ENCODE measurements at places on chromosomes 1 and 21.
A peak's percentile ranks its signal among the peaks of the same experiment; 100 is the strongest.

GRCh38 chr1:27940297-27940696, 5.5 kb downstream of the SMPDL3B start:
- DNase-seq: peak; percentile 39

DNA sequence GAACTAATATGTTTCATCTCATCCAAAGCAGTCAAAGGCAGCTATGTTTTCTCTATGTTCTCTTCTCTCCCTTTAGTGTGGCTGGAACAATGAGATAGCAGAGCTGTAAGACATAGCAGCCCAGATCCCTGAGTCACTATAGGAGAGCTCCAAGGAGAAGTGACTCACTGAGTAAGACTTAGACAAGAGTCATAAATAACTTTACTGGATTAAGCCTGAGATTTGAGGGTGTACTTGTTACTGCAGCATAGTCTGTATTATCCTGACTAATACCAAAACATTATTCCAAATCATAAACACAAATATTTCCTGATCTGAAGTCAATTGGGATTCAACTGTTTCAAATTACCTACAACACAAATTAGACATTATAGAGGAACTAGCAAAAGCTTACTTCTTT, 3.9 kb downstream of the KRTAP19-8 start:
- no peak for DNase-seq

DNA sequence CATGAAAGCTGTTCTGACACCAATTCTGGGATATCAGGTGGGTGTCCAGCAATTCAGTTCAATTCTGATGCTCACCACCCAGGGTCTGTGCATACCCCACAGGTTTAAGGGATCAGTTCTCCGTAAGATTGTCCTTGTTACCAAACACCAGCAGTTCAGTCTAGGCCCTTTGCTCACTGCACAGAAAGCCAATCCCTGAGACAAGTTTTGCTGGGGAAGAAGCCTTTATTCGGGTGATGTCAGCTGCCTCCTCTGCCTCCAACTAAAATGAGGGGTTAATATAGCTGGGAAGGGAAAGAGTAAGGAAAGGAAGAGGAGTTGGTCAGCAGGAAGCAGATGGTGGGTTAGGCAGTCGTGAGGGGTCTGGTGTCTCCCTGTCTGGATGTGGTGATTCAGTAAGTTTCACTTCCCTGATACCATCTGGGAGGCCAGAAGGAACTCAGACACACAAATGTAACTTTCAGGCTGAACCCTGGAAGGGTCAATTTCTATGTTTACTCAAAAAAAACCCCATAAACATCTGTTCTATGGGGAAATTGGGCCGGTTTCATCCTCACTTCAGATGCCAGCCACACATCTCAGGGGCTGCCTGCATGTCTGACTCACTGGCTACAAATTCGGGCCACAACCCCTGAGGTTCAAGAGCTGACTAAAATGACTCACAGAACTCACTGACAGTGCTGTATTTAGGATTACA, 83.3 kb upstream of the PGBD5 start:
- DNase-seq: no peak

DNA sequence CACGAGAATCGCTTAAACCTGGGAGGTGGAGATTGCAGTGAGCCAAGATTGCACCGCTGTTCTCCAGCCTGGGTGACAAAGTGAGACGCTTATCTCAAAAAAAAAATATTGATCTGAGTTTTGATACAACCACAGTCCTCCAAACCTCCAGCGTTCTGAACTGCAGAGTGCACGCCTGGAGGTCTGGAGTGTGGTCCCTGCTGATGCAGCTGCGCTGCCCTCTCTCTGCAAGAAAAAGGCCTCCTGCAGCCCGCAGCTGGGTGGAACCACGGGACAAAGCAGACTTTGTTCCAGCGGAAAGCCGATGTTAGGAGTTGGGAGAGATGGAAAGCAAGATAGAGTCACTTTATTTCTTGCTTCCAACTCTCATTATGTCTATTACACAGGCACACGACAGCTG, 144.9 kb upstream of the SOD1 start:
- DNase-seq: no peak

DNA sequence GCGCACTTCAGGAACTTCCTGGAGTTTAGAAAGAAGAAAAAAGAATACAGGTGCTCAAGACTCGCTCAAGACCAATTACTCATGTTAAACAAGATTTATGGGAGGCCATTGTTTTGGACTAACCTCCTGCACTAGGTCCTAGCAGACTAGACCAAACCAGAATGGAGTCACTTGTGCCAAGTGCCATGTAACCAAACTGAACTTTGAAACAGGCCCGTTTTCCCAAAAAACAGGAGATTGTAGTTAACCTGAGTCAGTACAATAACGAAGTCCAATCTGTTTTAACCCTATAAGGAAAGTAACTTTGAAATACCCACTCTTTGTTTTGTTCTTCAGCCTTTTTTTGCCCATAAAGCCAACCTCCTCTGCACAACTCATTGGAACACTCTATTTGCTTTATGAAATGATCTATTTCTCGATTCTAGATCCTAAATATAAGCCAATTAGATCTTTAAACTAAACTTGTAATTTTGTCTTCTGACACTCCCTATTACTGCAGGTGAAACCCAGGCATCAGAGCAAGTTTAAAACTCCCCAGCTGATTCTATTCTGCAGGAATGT, 695 bp upstream of the NTPCR start:
- no peak for DNase-seq

DNA sequence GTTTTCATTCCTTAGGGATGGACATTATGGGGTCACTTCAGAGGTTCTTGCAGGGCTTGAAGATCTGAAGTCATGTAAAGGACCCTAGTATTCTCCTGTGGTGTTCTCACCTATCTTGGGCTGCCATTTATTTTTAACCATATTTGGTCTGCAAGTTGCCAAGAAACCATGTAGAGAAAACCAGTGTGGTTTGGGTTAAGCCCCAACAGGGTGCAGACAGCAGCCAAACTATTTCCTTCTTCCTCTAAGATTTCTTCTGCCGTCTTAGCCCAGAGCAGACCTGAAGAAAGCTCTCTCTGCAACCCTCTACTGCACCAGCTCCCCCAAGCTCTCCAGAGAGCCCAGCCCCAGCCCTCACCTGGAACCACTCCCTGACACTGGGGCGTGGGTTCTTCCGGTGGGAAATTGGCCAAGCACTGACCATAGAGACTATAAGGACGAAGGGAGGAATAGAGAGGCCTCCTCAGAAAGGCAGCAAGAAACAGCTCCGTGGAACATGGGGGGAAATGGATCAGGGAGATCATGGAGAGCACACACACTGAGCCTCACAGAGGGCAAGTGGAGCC, 136.6 kb downstream of the SYF2 start:
- DNase-seq: no peak

GRCh38 chr1:6859415-6860343, 74.4 kb downstream of the CAMTA1 start:
- DNase-seq: no peak

DNA sequence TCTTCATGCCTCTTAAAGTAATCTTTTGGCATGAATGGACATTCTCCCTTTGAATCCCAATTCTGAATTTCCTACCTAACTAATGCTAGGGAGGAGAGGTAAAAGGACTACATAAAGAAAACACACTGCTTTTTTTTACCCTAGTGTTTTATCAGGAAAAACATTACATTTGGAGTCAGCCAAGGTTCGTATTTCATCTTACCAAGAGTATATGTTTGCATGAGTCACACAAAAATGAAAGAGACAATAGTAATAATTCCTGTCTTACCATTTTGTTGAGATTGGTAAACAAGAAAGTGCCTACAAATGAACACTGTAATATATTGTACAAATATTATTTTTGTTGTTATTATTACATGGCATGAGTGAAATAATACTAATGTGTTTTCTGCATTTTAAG, 112.9 kb upstream of the WARS2 start:
- DNase-seq: no peak

DNA sequence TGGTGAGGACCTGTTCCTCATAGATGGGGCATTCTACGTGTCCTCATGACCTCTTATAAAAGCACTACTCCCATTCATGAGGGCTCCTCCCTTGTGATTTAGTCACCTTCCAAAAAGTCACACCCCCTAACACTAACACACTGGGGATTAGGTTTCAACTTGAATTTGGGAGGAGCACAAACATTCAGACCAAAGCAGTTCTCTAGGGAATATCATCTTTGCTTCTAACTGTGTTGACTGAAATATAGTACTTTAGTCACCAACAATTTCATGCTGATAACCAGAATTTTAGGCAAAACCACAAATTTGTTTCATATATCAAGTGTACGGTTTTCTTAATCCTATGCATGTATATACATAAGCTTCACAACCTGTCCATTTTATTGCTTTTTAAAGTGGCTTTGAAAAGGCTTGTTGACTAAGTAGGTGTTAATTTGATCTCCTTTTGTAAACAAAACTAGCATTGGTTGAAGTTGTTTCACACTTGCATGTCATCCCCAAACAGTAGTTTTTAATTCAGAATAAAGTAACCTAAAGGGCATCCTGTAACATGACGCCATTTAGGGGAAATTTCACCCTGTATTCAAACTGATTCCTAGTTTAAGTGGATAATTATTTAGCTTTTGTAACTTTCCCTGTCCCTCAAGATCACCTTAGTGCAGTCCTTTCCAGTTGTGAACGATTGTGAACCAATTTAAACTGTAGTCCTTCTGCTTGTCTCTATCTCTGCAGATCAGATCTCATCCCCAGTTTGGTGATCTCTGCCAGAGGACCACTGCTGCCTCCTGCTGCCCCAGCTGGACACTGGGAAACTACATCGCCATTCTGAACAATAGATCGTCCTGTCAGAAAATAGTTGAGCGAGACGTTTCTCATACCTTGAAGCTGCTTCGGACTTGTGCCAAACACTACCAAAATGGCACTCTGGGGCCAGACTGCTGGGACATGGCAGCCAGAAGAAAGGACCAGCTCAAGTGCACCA, 141.1 kb downstream of the TLR5 start:
- DNase-seq: no peak

GRCh38 chr1:84352298-84353106, 45.8 kb upstream of the DNASE2B start:
- no peak for DNase-seq

- DNase-seq: no peak
Observed at GRCh38 chr1:113538225-113538624, 147.9 kb downstream of the MAGI3 start.

DNA sequence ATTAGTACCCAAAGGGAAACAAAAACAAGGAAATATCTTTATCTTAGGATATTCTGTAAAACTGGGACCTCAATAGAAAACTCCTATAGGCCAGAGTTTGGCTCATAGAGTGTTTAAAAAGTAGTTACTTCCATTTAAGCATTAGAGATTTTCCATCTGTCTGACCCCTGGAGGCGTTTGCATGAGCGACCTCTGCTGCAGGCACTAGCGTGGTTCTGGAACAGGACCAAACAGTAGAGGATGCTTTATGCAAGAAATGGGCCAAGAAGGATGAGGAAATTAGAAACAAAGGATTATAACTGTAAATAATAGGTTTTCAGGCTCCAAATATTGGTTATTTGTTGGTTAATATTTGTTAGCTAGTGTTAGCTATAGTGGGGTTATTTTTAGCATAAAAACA, 5.7 kb downstream of the ZBTB40 start:
- no peak for DNase-seq

GRCh38 chr1:172776071-172776470, 117.2 kb downstream of the FASLG start:
- DNase-seq: no peak

- DNase-seq: no peak
Observed at GRCh38 chr1:239570878-239571277, 184.5 kb downstream of the CHRM3 start.

DNA sequence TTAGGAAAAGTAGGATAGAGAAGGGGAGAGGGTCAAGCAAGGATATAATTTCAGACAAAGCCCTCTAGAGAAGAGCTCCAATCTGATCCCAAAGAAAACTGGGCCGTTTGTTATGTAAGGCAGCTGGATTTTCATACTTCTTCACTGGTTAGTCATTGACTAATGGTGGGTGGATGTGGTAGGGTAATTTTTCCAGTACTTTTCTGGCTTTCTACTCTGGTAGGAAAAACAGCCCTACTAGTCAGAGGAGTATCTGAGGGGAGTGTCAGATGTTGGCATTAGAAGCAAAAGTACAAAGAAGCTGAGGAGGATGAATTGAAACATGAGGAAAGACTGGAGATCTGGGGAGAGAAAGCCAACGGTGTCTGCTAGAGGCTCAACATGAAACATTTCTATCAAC, 145.3 kb downstream of the TNFSF18 start:
- DNase-seq: no peak

DNA sequence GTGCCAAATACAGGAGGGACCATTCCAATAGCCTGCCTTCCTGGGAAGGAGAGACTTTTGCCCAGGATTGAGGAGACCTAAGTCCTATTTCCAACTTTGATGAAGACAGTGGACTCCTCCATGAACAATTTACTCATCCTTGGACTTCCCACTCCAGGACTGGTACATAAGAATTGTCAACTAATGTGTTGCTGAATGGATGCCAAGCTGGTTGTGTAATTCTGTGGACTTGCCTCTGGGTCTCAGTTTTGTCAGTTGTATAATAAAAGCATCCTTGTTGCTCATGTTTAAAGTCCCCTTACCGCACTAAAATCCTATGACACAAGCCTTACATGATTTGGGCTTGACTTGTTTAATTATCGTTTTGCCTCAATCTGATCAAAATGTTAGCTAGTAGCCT, 13.2 kb upstream of the ZP4 start:
- no peak for DNase-seq

DNA sequence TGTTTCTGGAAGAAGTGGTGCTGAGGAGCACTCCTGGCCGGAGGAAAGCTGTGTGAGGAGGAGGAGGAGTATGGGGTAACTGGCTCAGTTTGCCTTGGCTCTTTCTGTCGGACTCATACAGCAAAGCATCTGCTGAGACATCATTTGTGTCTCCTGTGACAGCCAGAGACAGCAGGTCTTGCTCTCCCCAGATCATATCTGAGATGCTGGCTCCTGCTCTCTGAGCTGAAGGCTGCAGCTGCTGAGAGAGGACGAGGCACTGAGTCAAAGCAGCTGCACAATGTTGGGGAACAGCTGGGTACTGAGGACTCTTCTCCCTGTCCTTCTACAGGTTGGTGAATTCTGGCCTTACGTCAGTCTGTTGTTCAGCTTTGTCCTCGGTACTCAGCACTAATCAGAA, 14.3 kb downstream of the OR2B11 start:
- no peak for DNase-seq

DNA sequence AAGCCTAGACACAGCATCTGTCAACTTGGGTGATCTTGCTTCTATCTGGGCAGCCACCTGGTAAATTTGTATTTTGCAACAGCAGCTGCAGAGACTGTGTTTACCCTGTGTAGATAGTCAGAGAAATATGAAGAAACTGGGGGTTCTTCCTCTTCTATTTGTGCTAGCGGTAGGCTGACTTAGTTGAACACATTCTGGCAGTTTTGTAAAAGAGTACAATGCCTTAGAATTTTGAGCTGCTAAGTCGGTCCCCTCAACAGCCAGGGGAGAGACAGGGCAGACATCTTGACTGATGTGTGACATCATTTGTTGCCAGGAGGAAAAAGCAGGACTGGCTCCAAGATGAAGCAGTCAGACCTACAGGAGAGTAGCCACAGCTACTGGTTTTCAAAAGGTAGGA, 53.7 kb downstream of the KCNJ6 start:
- DNase-seq: no peak

- DNase-seq: no peak
Observed at GRCh38 chr1:151763990-151764389, 694 bp upstream of the MRPL9 start.

GRCh38 chr1:230972855-230973271, 5.8 kb downstream of the TTC13 start:
- peak; percentile 30 for DNase-seq
